ENCODE measurements at places on chromosomes 7 and 10. TPM values are rescaled to one million over a fixed set of nuclear protein-coding genes. Genes with fewer than 3 reads are reported as not detected.
A peak's percentile ranks its signal among the peaks of the same experiment; 100 is the strongest.

DNA sequence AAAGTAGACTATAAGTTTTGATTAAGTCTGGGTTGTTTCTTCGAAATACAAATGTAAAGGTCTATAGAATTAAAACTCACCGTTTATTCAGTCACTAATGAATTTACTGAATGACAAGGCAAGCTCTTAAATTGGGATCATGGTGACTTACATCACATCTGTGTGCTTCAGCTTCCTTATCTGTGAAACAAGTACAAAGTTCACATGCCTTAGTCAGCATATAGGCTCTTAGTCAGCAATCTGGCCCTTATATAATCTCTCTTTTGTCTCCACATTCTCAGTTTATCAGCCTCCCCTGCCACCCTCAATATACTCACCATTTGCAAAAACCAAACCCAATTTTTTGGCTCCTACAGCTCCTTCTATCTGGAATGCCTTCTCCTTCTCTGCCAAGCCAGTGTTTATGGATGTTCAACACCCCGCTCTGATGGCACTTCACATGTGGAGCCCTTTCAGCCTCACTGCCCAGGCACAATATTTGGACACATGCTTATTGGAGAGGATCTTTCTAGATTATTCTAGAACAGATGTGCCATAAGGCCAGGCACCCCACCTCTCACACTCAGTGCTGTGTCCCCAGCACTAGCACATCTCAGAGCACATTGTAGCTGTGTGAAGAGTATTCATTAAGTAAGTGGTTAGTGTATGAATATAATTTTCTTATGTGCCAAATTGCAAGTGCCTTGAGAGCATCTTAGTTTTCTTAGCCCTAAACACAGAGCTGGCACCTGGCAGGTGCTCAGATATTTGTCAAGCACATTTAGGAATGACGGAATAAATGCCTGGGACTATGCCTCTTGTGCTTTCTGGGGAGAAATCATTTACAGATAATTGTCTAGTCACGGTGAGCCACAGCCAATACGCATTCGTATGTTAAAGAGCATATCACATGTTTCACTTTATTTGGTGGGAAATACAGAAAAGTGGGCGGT is 9.8 kb upstream of the LAMB1 start:
- H3K4me1 ChIP-seq = peaks cover 8% of the 10 kb centered on the region
- peak; percentile 68 for DNase-seq
- no peaks in the 10 kb centered on the region for H3K27me3 ChIP-seq
- H3K4me3 ChIP-seq = no peak overlapping the region
- H3K27ac ChIP-seq = no peak overlapping the region

DNA sequence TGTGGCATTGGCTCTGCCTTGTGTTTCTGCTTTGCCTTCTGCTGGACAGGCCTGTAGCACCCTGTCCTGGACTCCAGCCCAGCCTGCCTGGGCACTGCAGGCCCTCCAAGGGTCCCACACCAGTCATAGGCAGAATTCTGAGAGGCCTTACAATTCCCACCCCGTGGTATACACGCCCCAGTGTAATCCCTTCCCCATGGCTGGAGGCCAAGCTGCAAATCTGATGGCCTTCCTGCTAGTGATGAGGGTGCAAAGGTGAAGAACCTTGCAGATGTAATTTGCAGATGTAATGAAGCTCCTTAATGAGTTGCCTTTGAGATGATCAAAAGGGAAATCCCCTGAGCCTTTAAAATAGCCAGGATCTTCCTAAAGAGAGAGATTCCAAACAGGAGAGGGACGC is 325.1 kb upstream of the ZNF32 start:
- H3K27me3 ChIP-seq = peaks cover 6% of the 10 kb centered on the region
- H3K27ac ChIP-seq = no peak overlapping the region
- H3K4me3 ChIP-seq = no peak overlapping the region
- H3K36me3 ChIP-seq = no peaks in the 10 kb centered on the region
- no peak for DNase-seq

DNA sequence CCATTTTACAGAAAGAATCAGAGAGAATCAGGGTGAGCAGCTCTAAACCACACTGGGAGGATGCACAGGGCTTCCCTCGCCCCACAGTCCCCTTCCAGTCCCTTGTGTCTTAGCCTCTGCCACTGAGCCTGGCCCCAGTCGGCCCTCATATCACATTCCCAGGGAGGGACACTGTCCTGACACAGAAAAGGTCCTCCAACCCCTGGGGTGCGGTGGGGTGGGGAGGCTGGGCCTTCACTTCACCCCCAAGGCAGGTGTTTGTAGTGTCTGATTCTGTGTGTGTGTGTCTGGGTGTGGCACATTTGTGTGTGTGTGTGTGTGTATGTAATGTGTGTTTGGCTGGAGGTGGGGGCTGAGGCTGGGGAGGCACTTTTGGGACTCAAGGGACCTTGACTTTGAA is 1.8 kb upstream of the KCP start:
- H3K27me3 ChIP-seq = peaks cover 37% of the 10 kb centered on the region
- H3K4me3 ChIP-seq = no peak overlapping the region
- no peak for DNase-seq
- H3K4me1 ChIP-seq = no peaks in the 10 kb centered on the region

The SH2D4B gene
- not detected for total RNA-seq

DNA sequence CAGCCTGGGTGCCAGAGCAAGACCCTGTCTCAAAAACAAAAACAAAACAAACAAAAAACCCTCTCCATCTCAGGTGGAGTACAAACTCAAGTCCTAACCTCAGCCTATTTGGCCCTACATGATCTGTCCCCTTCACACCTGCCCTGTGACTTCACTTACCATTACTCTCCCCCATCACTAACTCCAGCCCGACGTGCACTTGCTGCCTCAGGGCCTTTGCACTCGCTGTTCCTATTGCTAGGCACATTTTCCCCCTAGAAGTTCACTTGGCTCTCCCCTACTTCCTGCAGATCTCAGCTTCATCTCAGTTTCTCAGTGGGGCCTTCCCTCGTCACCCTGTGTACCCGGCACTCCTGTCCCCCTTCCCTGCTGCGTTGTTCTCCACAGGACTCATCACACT is 8.5 kb upstream of the LRMDA start:
- peaks cover under 1% of the 10 kb centered on the region for H3K27me3 ChIP-seq
- H3K4me3 ChIP-seq = no peak overlapping the region
- H3K27ac ChIP-seq = no peak overlapping the region
- no peaks in the 10 kb centered on the region for H3K36me3 ChIP-seq
- H3K4me1 ChIP-seq = no peaks in the 10 kb centered on the region

GRCh38 chr7:99096124-99096887 is 47.6 kb downstream of the SMURF1 start:
- peaks cover 10% of the 10 kb centered on the region for H3K4me1 ChIP-seq
- peak overlapping the region; percentile 51 for H3K27ac ChIP-seq
- no peaks in the 10 kb centered on the region for H3K36me3 ChIP-seq
- no peak overlapping the region for H3K4me3 ChIP-seq
- no peak for DNase-seq

- no peak overlapping the region for H3K4me3 ChIP-seq
- peaks cover 5% of the 10 kb centered on the region for H3K4me1 ChIP-seq
- H3K36me3 ChIP-seq = no peaks in the 10 kb centered on the region
- no peaks in the 10 kb centered on the region for H3K27me3 ChIP-seq
- H3K27ac ChIP-seq = no peak overlapping the region
- DNase-seq = peak; percentile 46
These were observed 307.8 kb downstream of the GPR37 start for GRCh38 chr7:124457841-124458240.

DNA sequence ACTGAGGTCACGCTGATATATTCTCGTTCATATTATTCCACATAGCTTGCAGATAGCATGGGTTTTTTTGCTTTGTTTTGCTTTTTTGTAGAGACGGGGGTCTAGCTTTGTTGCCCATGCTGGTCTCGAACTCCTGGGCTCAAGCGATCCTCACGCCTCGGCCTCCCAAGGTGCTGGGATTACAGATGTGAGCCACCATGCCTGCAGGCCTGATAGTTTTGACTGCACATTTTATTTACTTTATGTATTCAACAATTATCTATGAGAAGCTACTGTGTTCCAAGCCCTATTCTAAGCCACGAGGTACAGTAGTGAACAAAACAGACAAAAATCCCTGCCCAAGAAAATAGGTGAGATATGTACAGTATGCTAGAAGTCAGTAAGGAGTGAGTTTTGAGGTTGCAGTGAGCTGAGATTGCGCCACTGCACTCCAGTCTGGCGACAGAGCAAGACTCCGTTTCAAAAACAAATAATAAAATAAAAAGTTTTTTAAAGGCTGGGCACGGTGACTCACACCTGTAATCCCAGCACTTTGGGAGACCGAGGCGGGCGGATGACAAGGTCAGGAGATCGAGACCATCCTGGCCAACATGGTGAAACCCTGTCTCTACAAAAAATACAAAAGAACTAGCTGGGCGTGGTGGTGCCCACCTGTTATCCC is 1.3 kb upstream of the YWHAG start:
- H3K27me3 ChIP-seq = no peaks in the 10 kb centered on the region
- H3K36me3 ChIP-seq = peaks cover 2% of the 10 kb centered on the region
- DNase-seq = no peak
- peaks cover 14% of the 10 kb centered on the region for H3K4me1 ChIP-seq

The BRI3 gene
- total RNA-seq = 104 TPM

The LIMK1 gene
- 14.9 TPM for total RNA-seq

DNA sequence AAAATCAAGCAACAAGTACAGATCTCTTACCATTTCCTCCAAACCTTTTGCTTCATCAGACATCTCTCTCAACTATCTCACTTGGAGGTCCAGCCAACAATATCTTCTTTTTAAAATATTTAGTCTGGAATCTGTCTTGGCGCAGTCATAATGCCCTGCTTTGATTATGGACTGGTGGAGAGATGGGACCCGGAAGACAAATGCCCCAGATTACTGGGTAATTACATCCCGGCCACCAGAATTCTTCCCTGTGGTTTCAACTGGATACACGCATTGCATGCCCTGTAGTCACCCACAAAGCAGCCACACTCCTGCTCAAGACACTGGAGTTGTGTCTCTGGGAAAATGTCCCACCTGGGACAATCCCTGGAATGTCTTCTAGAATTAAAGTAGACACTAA is 65.5 kb downstream of the BPGM start:
- H3K27ac ChIP-seq = no peak overlapping the region
- no peaks in the 10 kb centered on the region for H3K27me3 ChIP-seq
- DNase-seq = peak; percentile 84
- H3K4me3 ChIP-seq = no peak overlapping the region
- peaks cover 3% of the 10 kb centered on the region for H3K4me1 ChIP-seq

The DRGX gene
- total RNA-seq = not detected

The THSD7A gene
- total RNA-seq = 0.83 TPM

DNA sequence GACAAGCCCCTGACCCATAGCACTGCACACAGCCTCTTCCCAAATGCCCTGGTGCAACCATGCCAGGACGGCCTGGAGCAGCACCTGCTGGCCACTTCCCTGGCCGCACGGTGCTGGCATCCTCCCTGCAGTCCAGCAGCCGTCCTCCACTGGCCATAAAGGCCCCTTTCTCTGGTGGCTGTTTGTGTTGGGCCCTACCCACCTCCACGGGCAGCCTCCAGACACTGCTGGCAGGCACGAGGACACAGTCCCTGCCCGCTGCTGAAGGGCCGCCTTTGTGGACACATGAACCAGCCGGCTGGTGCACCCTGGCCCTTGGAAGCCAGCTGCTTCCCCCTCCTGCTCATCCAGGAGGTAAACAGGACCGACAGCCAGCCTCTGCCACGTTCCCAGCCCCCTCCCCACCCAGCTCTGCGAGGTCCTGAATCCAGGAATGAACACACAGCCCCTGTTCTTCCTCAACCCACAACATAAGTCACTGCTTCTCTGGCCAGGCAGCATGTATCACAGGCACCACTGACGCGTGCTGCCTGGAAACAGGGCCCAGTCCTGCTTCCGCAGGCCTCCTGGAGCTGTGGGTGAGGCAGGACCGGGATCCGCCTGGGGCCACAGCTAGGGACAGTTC is 43.8 kb downstream of the SPOCK2 start:
- H3K36me3 ChIP-seq = no peaks in the 10 kb centered on the region
- no peak overlapping the region for H3K27ac ChIP-seq
- H3K4me3 ChIP-seq = no peak overlapping the region
- H3K4me1 ChIP-seq = peaks cover under 1% of the 10 kb centered on the region
- no peaks in the 10 kb centered on the region for H3K27me3 ChIP-seq

DNA sequence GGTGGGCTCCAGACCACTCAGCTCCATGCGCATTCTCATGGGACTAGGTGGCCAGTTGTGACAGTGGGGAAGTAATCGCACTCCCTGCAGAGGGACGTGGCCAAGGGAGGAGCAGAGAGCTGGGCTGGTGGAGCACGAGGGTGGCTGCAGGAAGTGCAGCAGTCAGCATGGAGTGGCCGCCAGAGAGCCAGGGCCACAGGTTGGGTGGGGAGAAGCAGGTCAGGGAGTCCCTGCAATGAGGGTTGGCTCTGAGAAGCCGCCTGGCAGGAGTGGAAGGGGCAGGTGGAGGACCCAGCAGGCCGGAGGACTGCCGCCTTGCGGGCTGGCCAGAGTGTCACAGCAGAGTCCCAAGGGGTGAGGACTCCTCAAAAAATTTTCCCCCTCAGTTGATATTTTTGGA is 26.2 kb downstream of the FKBP6 start:
- no peak overlapping the region for H3K4me3 ChIP-seq
- H3K27me3 ChIP-seq = no peaks in the 10 kb centered on the region
- H3K27ac ChIP-seq = no peak overlapping the region
- no peaks in the 10 kb centered on the region for H3K36me3 ChIP-seq

The PPP1R17 gene
- total RNA-seq = not detected

The NOS3 gene
- total RNA-seq = 0.50 TPM
